SK-MEL-5 (cell line): ENCODE measurements at places on chromosomes 1 and 21. TPM values are rescaled to one million over a fixed set of nuclear protein-coding genes. Genes with fewer than 3 reads are reported as not detected.

DNA sequence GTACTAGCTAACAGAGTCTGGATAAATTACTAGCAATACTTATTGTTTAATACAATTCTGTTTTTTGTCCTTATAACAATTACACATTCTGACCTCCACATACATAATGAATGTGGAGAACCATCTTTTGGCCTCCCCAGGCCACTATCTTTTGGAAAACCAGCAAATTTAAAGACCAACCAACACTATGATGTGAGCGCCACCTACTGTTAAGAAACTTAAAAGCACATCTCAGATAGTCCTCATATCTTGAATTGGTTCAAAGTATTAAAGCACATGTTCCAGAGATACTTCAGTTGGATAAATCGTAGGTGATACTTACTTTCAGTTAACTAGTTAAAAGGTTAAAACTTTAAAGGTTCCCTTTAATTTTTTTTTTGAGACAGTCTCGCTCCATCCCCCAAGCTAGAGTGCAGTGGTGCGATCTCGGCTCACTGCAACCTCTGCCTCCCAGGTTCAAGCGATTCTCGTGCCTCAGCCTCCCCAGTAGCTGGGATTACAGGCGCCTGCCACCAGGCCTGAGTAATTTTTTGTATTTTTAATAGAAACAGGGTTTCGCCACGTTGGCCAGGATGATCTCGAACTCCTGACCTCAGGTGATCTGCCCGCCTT, 29.3 kb upstream of the USP1 start:
- peak; percentile 71 for DNase-seq

RASSF5 gene
- total RNA-seq = 0.56 and 0.58 TPM in 2 replicates

GRCh38 chr1:149995927-149996326, 14.6 kb downstream of the OTUD7B start:
- DNase-seq = no peak

SPATA46 gene
- 0.32 TPM in 1 of 2 replicates, not detected in the other for total RNA-seq
